Coronary artery (tissue), 2 donors: ENCODE measurements at places on chromosomes 7 and 10.

DNA sequence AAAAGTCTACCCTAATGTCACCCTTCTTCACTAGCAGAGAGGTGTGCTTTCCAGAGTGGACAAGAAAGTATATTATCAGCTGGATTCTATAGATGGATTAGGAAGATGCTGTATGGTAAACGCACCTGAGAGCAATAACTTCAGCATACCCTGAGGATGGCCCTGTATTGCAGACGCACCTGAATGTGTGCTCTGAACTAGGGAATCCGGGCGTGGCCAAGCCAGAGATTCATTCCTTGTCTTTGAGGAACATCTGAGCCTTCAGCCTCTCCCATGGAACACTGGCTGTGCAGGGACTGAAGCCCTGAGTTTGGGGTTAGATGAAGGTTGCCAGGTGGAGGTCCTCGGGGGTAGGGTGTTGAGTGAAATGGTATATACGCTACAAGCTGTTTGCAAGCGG lies 66.2 kb upstream of the NFE2L3 start:
- no peak for DNase-seq

GRCh38 chr10:25036381-25036780 lies 20.0 kb downstream of the THNSL1 start:
- DNase-seq: no peak

DNA sequence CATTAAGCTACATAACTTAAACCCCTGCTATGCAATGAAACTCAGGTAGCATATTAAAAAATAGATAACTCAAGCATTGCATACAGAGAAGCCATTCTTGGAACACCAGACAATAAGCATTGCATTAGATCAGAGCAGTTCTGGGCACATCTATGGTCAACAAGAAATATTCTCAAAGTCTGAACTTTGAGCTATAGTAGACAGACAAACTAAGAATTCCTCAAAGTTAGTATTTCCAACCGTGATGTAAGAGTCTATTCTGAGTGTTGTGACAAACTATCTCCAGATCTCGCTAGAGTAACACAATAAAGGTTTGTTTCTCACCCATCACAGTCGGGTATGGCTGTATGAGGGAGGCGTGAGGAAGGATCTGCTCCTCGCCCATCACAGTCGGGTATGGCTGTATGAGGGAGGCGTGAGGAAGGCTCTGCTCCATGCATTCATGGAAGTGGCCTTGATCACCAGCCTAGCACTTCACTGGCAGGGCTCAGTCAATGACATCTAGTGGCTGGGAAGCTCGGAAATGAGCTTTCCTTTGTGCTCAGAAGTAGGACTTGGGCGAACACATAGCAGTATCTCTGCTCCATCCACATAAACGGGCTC lies 61.6 kb upstream of the ANKRD1 start:
- no peak for DNase-seq

DNA sequence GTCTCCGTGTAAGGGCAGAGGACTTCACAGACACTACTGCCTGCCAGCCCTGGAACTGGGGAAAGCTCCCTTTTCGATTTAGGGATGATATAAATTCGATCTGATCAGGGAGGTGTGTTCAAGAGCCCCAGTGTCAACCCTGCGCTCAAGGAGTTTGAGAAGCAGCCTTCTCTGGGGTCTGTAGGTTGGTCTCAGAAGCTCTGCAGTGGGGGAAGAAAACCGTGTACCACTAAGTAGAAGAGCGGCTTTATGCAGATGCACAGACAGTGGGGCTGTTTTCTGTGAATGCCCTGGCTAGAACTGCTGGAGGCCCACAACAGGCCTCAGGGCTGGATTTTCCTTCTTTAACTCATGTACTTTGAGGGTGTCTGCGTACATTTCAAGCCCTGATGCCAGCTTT lies 6.3 kb upstream of the TBX20 start:
- no peak for DNase-seq

- no peak for DNase-seq
These were observed 34.7 kb downstream of the MET start for GRCh38 chr7:116706668-116707126.

DNA sequence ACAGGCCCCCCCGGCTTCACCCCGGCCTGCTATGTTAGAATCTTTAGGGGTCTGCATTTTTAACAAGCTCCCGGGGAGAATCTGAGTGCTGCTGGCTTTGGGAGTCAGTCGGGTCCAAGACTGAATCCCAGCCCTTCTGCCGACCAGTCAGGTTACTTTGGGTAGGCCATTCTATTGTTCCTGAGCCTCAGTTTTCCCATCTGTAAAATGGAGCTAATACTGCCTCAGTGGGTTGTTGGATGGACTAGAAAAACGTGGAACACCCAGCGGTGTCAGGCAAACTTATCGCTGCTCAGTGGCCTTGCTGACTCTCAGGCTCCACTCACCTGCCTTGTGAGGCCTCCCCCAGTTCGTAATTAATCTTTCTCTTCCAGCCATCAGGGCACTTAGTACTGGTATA lies 11.7 kb downstream of the TBATA start:
- no peak for DNase-seq

GRCh38 chr10:59060852-59061251 lies 115.6 kb upstream of the PHYHIPL start:
- no peak for DNase-seq

DNA sequence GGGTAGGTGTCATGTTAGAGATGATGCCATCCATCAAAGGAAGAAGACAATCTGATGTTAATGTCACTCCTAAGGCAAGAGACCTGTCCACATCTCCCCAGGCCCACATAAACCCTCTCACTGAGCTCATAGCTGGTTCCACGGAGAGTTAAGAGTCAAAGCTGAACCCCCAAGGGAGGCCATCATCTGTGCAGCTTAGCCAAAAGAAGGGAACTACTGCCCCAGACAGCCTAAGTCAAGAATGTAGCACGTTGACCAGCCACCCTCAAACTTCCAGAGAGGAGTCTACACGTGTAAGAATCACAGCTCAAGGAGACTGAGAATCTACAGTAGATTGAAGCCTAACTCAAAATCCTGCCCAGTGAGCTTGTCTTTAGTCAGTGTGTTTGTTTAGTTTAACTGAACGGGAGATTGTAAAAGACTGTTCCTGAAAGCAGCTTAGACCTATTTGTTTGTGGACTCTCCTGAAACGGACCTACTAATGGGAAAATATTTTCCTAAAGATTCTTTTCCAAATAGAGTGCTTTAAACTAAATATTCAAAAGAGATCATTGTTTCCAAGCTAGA lies 192.7 kb upstream of the NFE2L3 start:
- DNase-seq: no peak
